ENCODE measurements at places on chromosomes 6 and 20.
A peak's percentile ranks its signal among the peaks of the same experiment; 100 is the strongest.

DNA sequence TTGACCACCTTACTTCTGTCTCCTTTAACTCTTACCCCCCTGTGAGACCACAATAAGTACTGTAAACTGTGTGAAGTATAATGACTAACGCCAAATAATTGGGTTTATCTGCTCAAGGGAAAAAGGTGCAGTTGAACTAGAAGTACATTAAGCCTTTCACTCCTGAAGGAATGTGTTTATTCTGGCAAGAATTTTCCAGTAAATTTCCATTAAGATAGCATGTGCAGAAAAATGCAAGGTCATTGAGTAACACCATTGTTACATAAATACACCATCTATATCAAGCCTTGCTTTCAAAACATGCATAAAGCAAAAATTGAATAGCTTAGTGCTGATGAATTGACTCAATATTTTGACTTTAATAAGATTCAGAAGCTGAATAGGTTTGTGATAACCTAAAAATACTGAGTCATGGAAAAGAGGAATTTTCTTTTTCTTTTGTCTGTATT is 65.4 kb downstream of the ARHGAP18 start:
- no peak for DNase-seq

GRCh38 chr6:42210551-42210950 is 7.1 kb downstream of the MRPS10 start:
- no peak for DNase-seq

GRCh38 chr6:155399062-155399744 is 56.4 kb downstream of the NOX3 start:
- no peak for DNase-seq

DNA sequence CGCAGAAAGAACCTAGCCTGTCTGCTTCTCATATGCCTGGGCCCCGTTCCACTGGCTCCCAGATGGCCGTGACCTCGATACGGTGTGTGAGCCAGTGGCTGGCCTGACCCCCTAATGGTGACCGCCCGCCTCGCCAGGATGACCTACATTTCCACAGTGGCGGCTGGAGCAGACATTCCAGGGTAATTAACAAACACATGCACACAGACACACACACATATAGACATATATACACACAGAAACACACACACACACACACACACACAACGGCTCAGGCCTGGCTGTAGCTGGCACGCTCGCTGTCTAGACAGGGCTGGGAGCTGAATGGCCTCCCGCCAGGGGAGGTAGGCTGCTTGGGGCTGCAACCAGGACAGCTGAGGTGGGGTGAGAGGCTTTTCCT is 227.1 kb downstream of the ANKRD60 start:
- no peak for DNase-seq

GRCh38 chr20:4470375-4470774 is 251.3 kb upstream of the PRND start:
- DNase-seq: no peak

DNA sequence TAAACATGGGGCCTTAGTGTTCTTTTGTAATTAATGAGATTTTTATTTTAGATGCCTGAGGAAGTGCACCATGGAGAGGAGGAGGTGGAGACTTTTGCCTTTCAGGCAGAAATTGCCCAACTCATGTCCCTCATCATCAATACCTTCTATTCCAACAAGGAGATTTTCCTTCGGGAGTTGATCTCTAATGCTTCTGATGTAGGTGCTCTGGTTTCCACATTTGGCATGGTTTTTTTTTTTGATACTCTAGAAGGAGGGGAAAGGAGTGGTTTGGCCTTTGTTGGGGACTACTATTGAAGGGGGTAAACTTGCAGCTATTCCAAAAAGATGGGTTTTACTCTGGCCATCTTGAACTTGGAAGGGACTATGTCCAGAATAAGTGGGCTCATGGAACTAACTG is 1.7 kb downstream of the HSP90AB1 start:
- DNase-seq: no peak

DNA sequence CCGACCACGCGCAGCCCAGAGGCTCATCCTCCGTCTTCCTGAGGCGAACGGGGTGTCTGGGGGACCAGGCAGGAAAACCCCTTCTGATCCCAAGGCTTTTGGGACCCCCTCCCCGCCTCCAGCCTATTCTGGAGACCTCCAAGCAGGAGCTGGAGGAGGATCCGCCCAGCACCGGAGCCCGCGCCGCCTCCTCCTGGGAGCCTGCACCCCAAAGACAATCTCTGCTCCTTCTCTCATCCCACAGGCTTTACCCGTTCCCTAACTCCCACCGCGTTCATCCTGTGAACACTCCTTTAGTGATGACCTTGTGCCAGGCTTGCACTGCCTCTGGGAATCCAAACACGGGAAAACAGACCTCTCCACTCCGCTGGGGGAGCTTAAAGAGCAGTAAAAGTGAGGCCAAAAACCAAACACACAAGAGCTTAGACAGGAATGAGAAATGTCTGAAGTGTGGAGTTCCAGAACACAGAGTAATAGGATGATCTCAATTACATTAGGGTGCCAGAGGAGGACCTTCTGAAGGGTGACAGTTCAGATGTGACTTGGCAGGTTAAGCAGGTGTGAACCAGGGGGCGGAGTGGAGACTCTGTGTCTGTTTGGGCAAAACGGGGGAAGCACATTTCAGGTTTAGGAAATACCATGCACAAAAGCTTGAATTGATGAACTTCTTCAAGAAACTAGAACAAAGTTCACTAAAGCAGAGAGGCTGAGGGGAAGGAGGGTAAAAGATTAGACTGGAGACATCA is 7.6 kb downstream of the HLA-DRB5 start:
- no peak for DNase-seq

DNA sequence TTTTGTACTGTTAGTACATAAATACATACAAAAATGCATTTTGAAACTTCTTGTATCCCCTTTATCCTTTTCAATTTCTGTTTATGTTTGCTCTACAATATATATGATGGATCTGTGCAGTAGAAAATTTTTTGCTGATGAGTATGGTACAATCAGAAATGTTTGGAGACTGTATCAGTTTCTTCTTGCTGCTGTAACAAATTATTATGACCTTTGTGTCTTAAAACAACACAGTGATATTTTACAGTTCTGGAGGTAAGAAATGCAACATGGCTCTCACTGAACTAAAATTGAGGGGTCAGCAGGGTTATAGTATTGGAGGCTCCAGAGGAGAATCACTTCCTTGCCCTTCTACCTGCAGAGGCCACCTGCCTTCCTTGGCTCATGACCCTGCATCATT is 184.4 kb downstream of the EYA2 start:
- no peak for DNase-seq

GRCh38 chr6:7920425-7920824 is 9.8 kb upstream of the TXNDC5 start:
- DNase-seq: no peak

DNA sequence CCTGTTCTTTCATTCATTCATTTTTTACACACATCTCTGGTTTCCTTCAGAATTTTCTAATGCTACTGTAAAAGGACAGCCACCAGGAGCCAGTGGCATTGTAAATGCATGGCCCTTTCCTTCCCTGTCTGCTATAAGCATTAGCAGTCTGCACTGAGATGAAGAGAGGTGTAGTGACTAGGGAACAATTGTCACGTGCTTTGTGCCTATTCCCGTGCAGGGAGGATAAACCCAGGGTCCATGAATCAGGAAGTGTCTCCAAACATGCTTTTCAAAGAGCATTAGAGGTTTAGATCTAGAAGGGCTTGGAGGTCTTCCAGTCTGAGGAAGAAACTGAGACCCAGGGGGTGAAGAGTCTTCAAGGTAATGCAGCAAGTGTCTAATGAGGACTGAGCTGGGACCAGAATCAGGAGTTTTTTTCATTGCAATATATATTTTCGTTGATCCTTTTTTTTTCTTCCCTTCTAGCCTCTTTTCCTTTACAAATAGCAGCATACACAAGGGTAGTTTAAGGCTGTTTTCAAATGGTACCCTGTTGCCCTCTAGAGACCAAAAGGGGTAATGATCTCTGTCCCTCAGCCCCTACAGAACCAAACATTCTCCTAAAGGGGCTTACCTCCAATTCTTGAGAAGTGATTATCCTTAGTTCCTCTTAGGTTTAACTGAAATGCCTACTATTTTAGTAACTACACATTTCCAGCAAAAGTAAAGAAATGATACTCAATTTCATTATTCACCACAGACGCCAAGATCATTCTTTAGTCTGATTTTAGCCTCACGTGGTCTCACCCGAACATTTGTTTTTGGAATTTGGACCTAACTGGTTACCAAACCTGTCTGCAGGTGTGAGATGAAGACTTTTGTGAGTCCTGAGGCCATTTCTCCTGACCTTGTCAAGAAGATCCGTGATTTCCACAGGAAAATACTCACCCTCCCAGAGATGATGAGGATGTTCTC is 6.6 kb downstream of the TRIM15 start:
- peak; percentile 40 for DNase-seq

GRCh38 chr6:150761771-150762170 is 103.7 kb upstream of the MTHFD1L start:
- no peak for DNase-seq

- no peak for DNase-seq
Measured at GRCh38 chr6:30719356-30719755, 796 bp upstream of the TUBB start.

DNA sequence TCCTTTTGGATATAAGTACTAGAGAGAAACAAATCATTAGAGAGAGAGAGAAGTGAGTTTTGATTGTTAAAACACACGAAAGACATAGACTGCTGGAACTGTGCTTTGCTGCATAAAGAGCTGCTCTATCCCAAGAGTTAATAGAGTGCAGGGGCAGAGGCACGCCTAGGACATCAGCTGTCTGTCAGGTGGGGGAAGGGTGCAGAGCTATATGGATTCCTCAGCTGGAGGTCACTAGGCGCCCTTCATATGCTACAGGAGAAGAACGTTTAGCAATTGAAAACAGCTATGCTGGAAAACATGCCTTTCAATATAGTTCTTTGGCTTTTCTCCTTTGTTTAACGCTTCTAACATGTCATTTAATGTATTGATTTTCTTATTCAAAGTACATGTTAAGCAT is 169.0 kb upstream of the MCHR2 start:
- DNase-seq: no peak

- DNase-seq: no peak
Measured at GRCh38 chr6:85157311-85157710, 292.6 kb upstream of the NT5E start.

DNA sequence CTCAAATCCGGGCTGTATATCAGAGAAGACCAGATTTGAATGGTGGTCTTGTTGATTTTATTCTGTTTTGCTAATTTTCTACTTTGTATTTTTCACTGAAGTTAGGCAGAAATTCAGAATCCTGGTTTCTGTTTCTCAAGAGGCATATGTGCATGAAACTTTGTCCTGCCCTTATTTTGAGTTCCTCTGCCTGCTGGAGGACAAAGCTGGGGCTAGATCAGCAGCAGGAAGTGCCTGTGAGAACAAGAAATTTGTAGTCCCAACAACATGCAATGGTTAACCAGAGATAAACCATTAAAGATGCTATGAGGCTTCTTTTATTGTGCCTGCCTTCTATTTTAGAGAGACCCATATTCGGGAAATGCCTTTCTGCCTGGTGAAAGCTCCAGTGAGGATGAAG is 37.1 kb downstream of the BEND6 start:
- peak; percentile 11 for DNase-seq

DNA sequence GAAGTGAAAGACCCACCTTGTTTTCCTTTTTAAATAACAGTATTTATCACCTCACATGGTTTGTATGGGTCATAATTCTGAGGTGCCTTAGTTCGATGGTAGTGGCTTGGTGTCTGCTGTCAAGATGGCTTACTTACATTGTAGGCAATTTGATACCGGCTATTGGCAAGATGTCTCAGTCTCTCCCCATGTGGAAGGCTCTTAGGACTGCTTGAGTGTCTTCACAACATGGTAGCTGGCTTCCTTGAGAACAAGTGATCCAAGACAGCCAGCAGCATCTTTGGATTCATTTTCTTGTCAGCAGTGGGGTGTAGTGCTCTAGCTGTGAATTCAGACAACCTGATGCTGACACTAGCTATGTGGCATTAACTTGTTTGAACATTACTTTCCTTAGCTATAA is 70.1 kb downstream of the CBFA2T2 start:
- no peak for DNase-seq

DNA sequence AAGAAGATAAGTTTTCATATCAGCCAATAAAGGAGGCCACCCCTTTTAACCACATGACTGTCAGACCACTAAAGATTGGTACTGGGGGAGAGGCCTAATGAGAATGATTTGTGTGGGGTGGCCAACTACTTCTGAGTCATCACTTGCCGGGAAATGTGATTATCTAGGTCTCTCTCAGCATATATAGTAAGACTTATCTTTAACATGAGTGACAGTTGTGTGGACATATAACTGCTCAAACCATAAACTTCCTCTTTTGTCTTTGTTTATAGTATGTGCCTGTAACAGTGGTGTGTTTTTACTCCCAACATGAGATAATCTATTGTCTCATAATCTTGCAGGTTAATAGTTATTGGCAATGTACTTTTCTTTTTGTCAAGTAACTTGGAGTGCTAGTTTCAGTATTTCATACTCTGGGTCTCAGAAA is 312.4 kb downstream of the CDKAL1 start:
- DNase-seq: no peak

GRCh38 chr6:148138573-148138972 is 204.1 kb upstream of the SASH1 start:
- DNase-seq: no peak

DNA sequence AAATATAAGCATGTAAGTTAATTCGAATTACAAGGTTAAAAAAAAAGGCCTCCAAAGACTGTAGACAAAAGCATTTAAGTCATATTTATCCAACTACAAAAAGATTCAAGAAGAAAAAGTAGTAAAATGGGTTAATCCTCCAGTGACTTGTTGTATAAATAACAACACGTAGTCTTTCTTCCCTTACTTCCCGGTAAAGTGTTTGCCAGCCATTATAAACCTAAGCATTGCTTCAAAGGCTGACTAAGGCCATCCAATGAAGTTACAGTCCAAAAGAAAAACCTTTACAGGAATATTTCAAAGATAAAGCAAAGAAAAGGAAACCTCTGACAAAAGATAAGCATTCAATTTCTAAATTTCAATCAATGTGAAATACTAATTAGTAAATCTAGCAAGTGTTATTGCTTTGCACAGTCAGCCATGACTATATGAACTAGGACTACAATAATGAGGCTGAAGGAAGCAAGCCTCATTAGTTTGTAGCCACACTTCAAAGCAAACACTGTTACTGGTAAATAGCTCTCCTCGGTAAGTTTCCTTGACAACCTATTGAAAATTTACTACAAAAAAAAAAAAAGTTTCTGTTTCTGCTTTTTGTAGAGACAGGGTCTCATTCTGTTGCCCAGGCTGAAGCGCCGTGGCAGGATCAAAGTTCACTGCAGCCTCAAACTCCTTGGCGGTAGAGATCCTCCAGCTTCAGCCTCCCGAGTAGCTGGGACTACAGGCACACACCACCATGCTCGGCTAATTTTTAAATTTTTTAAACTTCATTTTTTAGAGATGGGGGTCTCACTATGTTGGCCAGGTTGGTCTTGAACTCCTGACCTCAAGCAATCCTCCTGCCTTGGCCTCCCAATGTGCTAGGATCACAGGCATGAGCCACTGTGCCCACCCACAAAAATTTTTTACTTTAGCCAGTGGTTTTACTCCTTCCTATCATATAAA is 46.0 kb downstream of the NUDT3 start:
- DNase-seq: no peak

- no peak for DNase-seq
Measured at GRCh38 chr6:79640146-79641111, 9.3 kb downstream of the SH3BGRL2 start.

Data from foreskin melanocyte (primary cell).